ENCODE measurements at places on chromosomes 4 and X.

- DNase-seq = no peak
Measured at GRCh38 chr4:89519771-89520320, 212.2 kb upstream of the GPRIN3 start.

DNA sequence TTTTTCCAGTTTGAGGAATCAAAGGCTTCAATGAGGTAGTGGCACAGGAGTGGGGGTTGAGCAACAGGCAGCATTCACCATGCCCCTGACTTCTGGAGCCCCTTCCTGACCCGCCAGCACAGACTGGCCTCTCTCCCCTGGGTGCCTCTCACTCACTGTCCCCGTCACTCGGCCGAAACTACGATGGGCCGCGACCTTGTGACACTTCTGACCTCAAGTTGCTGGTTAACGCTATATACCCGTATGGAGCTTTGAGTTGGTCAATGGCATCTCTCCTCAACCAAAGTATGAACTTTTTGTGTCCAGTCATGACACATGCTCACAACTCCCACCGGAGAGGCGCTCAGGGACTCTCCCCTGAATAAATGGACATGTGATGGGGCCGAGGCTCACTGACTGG, 72.1 kb downstream of the IRF2 start:
- DNase-seq = no peak

DNA sequence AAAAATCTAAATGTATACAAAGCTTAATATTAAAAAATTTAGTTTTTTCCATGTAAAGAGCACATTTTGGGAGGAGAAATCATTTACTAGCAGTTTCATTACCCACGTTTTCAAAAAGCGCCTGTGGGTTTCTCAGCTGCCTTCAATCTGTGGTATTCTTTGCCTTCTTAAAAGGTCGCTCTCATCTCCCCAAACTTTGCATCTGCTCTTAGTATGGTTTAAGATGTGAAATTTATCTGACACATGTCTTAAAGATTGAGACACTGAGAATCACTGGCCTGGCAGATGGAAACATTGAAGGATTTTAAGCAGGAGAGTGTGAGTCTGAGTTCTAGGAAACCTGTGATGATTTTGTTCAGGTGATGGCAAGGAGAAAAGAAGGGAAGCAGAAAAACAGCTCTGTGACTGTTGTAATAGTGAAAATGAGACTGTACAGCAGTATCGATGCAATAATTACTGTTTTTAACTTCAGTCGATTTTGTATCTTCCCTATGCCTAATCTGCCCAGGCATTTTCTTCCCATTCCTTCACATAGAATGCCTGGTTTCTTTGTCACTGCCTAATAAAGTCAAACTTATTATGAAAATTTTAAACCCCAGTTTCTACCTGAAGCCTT, 75.9 kb downstream of the PAQR3 start:
- DNase-seq = no peak

DNA sequence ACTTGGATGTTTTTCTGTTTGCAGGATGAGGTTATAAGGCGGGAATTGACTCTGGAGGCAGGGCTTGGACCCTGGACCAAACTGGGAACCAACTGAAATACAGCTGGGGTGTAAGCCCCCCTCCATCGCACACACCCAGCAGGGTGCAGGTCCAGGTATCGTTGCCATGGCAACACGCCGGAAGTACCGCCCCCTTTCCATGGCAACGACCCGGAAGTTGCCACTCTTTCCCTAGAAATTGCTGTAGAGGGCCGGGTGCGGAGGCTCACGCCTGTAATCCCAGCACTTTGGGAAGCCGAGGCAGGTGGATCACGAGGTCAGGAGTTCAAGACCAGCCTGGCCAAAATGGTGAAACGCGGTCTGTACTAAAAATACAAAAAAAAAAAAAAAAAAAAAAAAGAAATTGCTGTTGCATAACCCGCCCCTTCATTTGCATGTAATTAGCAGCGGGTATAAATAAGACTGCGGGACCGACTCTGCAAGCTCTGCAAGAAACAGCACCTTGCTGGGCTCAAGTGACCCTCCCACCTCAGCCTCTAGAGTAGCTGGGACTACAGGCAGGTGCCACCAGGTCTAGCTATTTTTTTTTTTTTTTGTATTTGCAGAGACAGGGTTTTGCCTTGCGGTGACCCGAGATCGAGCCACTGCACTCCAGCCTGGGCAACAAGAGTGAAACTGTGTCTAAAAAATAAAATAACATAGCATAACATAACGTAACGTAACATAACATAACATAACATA, 139.6 kb downstream of the CRLF2 start:
- no peak for DNase-seq

DNA sequence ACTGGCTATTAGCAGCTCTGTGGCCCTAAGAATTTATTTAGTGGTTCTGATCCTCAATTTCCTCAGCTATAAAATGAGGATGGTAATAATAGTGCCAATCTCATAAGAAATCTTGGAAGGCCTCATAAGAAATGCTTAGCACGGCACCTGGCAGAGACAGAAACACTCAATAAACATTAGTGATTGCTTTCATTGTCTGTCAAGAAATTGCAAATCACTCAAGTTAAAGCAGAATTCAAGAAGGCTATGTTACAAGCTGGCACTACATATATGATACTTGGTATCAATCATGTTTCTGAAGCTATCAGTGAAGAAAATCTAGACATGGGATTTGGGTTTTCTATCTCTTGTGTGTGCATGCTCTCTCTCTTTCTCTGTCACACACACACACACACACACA, 267.7 kb upstream of the KCNIP4 start:
- DNase-seq = no peak

DNA sequence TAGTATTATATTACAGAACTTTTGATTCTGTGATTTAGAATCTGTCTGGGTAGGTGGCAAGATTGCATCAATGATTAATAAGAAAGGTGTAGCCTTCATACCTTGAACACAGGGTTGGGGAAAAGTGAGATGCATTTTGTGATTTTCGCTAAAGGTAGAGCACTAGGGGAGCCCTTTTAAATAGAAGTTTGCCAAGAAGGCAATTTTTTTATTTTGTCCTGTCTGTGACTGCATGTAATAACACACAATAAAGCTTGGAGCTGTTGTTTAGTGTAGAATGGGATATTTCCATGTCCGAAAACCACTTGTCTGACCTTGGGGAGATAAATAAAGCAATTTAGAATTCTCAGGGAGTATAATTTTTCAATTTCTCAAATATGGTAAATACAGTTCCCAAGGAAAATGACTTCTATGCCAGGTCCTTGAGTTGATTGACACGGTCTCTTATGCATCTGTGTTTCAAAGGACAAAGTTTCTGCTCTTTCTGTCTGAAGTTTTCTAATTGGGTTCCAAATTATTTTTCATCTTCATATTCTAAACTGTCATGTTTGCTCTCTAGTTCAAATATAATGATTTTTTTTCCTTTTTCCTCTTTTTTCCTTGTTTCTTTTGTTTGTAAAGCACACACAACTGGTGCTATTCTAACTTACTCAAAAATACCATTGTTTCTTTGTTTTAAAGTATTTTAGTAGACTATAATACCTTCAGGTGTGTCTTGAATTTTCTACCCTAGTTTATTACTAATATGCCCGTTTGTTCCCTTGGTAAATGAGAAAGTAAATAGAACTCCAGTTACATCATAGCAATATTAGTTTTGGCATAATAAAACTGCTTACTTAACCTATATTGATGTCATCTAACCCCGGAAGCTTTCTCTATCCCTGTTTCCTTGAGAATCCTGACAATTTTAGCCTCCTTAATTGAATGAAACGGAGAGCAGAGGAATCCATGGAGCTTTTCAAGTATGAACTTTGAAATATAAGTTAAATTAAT, 87.8 kb upstream of the BMPR1B start:
- DNase-seq = no peak

DNA sequence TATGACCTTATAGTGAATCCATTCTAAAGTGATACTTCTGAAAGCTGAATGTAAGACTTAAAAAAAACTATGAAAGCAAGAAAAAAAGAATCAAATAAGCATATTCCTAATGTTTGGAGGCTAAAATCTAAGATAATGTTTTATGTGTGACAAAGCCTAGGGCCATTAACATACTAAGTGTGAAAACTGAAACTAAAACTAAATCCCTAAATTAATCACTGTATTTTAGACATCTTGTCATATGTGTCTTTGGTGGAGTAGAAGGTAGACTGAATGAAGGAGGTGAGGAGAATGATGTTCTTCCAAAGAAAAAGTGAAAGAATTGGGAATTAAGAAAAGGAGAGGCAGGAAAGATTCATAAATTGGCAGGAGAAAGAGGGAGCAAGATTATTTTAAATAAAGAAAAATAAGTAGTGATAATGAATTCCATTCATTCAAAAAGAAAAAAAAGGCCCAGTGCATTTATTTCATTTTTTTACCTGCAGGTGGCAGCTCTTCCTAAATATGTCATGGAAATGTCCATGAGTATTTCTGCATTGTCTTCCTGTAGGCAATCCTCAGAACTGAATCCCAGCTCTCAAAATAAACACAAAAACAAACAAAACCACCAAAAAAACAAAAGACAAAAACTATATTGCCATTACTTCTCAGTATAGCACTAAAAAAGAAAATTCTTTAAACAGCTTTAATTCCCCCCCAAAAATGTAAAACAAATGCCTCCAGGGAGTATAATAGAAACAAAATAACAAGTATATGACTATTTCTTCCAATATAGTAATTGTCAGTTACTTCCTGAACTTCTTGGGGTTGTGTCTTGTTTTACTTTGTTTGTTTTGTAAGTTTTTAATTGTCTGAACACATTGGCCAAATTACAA, 17.0 kb upstream of the AP1AR start:
- no peak for DNase-seq

GRCh38 chr4:136241221-136241986, 1290.9 kb downstream of the PCDH18 start:
- DNase-seq = no peak

- DNase-seq = no peak
Measured at GRCh38 chr4:4247696-4248028, 361 bp downstream of the TMEM128 start.

- DNase-seq = peak; percentile 36
Measured at GRCh38 chr4:7831330-7831729, 108.3 kb downstream of the AFAP1 start.

DNA sequence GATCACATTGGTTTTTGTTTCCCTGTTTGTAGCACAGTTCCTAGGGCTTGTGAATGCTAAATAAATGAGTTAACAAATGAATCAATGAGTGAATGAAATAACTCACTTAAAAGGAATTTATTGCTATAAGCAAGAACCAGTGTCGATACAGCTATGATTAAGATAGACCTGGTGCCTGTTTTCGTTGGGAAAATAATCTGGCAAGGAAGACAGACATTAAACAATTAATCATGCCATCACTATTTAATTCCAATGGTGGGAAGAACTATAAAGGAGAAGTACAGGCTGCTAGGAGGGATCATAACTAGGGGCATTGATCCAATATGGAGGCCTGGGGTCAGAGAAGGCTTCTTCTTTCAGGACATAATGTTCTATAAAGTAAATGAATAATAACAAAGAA, 4.5 kb upstream of the CBR4 start:
- DNase-seq = no peak

DNA sequence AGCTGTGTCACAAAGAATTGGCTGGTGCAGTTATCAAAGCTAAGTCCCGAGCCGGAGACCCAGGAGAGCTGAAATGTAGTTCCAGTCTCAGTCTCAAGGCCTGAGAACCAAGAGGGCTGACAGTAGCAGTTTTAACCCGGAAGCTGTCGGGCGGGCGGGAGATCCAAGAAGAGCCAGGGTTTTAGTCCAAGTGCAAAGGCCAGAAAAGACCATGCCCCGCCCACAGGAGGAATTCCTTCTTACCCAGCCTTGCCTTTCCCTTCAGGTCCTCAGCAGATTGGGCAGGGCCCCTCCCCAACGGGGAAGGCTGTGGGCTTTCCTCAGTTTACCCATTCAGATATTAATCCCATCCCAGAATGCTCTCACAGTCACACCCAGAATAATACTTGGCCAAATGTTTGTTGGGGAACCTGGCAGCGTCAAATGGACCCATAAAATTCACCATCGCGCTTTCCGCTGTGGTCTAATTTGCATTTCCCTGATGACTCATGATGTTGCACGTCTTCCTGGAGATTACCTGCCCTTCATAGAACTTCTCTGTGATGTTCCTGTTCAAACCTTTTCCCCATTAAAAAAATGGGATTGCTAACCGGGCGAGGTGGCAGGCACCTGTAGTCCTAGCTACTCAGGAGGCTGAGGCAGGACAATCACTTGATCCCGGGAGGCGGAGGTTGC, 16.2 kb downstream of the MAEA start:
- no peak for DNase-seq

- no peak for DNase-seq
Measured at GRCh38 chrX:14896273-14896672, 23.1 kb downstream of the MOSPD2 start.

- no peak for DNase-seq
Measured at GRCh38 chrX:8971116-8971515, 62.8 kb downstream of the FAM9B start.
